ENCODE measurements at places on chromosomes 4 and X. TPM values are rescaled to one million over a fixed set of nuclear protein-coding genes. Genes with fewer than 3 reads are reported as not detected.

The NALF2 gene
- not detected for total RNA-seq

The MAGIX gene
- total RNA-seq, result 0.89 TPM

The TRIM60 gene
- total RNA-seq, result not detected

The GABRE gene
- total RNA-seq, result not detected

The SCRG1 gene
- not detected for total RNA-seq

The RBM46 gene
- total RNA-seq, result not detected

The PTPN13 gene
- total RNA-seq, result 4.1 TPM

The FAM53A gene
- total RNA-seq, result 0.93 TPM

The CTAG1B gene
- total RNA-seq, result not detected

The LIMCH1 gene
- not detected for total RNA-seq

The FGFBP2 gene
- total RNA-seq, result 1.3 TPM

The ARHGEF6 gene
- total RNA-seq, result 43.3 TPM

- no peak for DNase-seq
Measured at GRCh38 chr4:61094854-61095598, 105.1 kb upstream of the ADGRL3 start.

DNA sequence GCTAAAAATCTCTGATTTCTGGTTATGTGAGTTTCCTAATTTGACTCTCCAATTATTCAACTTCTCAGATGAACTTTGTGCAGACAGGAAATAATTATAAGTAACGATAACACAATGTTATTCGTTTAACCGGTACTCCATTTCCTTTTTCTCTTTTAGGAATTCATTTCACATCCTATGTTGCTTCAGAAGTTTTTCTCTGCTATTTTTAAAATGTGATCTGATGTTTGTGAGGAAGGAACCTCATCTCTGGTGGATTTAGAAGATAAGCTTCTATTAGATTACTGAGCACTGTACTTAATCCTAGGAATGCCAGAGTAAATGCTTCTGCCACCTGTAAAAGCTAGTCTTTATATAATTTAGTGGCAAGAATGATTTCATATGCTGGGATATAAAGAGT, 116.0 kb upstream of the ETNPPL start:
- no peak for DNase-seq

DNA sequence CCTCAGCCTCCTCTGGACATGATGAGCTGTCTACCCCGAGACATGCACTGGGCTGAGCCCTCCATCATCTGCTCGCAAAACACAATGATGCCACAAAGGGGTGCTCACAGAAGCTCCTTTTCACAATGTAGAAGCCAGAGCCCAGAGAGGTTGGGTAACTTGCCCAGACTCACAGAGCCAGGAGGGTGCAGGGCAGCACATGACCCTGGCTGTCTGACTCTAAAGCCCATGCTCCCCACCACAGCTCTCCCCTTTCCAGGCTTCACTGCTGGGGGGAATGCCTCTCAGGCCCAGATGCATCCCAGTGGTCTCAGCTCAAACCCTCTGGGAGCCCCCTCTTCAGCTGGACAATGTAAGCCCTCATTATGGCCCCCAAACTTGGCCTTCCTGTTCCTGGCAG, 98.4 kb upstream of the AFAP1 start:
- no peak for DNase-seq

DNA sequence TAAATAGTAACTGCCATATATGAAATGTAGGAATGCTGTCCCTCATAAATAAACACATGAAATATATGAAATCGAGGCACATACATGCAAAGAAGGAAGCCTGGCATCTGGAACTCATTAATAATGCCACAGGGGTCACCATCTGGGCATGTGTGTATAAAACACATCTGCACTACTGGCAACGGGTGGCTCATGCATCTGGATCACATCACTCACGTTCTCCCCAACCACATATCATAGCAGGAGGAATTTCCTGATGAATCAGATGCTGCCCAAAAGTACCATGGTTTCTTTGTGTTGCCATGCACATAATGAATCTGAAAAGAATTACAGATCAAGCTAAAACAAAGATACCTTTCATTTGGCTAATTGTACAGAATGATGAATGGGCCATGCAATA, 28.6 kb downstream of the RNF175 start:
- DNase-seq, result no peak

DNA sequence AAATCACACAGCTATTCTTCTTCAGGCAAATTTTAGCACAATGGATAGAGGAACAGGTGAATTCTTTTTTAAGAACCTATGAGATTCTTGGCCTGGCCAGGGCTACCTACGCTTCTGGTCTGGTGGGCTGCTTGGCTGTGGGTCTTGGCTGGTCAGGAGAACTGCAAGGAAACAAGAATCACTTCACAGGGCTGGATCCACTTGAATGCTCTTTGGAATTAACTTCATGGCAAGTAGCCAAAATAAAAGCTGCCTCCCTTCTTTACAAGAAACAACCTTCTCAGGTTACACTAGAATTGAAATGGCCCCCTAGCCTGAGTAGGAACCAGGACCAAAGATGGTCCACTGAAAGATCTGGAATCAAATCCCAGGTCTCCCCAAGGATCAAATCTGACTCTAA, 519.1 kb downstream of the IQCM start:
- no peak for DNase-seq

- no peak for DNase-seq
Measured at GRCh38 chr4:66613591-66613990, 931.7 kb downstream of the CENPC start.

- no peak for DNase-seq
Measured at GRCh38 chr4:157072002-157072401, 3.9 kb upstream of the GLRB start.

DNA sequence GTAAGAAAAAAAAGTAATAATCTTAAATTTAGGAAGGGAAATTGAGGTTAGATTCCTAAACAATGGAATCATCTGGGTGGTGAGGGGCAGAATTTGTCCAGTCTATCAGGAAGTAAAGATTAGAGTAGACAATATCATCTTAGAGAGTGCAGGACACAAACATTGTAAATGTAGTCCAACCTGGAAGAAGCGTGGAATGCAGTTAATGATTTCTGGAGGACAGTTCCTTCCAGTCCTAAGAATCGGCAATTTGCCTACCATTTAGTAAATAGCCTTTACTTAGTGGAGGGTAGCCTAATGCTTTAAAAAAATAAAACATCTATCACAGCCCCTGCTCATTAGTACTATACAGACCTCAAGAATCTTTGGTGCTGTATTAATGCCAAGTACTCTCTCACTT, 147.5 kb upstream of the TTC29 start:
- no peak for DNase-seq

GRCh38 chr4:143420227-143420626, 83.6 kb downstream of the GAB1 start:
- no peak for DNase-seq

DNA sequence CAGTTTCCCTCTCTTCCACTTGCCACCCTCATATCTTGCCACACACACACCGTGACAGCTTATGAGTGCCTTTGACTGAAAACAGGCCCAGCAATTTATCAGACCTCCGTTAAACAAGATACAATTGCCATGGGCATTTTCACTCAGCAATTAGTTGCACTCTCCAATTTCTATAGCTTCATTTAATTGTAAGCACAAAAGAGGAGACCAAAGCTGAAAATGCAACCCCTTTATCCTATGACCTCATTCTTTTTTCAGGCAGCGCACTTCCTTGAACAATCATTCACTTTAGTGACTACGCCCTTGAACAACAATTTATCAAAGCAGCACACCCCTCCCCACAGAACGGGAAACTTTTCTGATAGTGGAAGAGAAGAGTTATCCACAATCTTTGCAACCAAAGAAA, 4.1 kb downstream of the POF1B start:
- no peak for DNase-seq

DNA sequence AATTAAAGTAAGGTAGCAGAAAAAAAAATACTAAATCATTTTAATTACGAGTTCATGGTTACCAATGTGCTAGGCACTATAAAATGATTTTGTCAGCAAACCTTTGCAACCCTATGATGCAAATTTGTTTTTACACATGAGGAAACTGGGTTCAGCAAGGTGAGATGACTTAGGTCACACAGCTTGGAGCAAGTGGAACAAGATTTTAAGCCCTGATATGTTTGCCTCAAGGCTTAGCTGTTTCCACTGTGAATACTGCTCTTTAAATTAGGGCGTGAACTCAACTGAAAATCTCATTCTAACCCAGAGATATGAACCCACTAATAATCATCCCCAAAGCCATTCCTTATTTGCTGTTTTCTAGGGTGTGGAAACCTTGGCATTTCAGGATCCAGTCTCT, 86.3 kb downstream of the CEP44 start:
- DNase-seq, result no peak

- DNase-seq, result no peak
Measured at GRCh38 chrX:101359966-101360365, 11.4 kb upstream of the TIMM8A start.

DNA sequence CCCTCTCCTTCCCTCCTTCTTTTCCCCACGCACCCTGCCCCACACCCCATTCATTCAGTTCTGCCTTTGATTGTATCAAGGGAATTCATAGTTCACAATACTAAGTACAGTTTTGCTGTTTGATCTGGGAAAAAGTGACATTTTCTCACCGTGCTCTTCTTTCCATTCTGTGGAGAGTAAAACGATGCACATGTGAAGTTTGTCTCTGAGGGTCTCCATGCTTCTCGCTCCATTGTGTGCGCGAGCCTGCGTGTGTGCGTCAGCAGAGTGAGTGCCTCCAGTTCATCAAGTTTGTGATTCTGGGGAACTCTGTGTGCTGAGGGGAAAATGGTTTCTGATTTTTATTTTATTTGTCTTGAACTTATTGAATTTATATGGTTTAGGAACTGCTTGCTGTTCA, 1.9 kb downstream of the STK26 start:
- DNase-seq, result no peak

DNA sequence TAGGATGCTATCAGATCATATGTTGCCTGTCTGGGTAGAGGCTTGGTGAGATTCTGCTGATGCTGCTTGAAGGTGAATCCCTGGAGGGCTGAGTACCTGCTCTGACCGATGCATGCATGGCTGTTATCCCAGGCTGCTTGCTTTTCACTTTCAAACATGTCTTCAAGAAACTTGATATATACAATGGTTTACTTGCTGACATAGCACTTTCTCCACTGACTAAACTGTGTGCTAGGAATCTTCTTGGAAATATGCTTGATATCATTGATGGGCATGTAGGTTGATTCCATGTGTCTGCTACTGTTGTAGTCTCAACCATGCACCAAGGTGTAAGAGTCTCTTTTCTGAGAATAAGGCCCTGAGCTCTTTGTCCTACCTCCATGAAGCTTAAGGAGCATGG, 79.6 kb upstream of the WDR1 start:
- no peak for DNase-seq

DNA sequence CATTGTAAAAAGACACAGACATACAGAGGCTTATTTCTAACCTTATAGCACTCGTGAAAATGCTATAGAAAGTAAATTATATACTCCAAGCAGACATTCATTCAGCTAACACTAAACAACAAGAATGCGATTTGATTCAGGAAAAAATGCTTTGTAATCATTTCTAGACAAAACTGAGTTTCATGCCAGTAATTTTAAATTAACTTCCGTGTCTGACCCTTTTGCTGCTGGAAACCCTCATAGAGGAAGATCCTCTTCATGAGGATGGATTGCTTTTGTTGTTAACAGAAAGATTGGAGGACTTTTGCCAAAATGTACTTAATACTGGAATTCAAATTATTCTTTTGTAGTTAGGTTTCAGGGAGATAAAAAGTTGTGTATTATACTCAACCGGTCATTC, 43.3 kb downstream of the GUCY1A1 start:
- no peak for DNase-seq

DNA sequence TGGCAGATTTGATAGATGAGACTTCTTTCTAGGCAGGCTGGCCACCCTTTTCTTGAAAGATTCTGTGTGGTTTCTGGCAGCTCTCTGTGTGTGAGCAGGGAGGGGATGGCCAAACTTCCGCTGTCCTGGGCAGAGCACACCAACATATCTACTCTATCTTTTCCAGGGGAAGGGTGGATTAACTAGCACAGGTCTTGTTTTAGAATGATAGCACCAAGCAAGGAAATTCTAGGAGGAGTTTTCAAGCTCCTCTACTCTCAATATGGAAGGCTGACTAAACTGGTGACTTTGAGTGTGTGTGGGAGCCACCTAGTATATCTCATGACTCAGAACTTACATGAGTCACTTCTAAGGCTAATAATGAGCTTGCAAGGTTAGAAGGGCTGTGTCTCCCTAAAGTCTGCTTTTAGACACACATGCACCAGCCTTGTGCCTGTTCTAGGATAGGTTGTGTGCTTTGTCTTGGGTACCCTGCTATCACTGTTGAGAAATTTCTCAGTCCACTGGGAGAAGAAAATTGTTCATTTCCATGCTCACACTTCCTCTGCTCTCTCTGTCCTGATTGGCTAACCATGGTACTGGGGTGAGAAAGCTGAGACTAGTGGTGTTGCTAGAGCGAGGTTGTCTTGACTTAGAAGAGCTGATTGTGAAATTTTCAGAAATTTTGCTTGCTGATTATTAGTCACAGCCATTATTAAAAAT, 72.9 kb downstream of the YIPF6 start:
- DNase-seq, result peak; percentile 3

DNA sequence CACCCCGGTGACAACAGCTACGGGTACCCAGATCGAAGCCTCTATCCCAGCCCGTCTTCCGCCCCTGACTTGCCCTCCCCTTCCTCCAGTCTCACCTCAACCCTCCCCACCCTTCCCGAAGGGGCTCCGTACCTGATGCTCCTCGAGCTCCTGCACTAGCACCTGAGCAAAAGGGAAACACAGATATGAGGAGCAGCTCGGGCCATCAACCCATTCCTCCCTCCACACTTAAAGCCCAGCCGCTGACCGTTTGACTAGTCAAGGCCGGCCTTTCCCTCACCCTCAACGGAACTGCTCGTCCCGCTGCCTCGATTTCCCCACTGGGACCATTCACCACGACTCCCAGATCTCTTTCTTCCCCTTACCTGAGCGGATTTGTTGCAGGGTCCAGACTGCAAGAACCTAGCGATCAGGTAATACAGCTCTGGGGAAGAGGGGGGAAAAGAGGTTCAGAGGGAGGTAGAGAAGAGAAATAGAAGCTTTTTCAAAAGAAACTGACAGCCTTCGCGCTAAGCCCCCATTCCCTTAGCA, 731 bp downstream of the BRWD3 start:
- DNase-seq, result peak; percentile 18

DNA sequence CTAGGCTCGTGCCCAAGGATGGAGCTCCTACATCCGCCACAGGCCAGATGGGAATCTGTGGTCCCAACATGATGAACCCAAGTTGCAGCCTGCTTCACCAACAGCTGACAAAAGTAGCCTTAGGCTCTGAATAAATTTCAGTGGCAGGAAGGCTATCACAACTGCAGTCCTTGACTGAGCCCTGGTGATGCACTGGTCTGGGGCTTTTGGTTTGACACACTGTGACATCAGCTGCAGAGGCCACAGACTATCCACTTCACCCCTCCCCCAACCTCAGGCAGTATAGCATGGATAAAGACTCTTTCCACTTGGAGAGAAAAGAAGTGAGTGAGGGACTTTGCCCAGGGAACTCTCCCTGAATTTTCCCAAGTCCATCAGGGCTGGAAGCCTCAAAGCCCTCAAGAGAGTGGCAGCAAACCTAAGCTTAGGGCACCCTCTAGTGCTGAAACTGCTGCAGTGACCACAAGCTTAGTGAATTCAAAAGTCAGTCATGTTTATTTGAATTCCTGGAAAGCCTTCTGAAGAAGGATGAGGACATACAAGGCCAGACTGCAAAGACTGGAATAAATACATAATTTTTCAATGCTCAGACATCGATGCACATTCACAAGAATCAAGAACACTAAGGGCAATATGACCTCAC, 135.0 kb upstream of the TENT5D start:
- no peak for DNase-seq

All from CD4-positive, alpha-beta T cell (primary cell).